Umbilical cord (tissue), 2 donors: ENCODE measurements at places on chromosomes 1 and 21. TPM values are rescaled to one million over a fixed set of nuclear protein-coding genes. Genes with fewer than 3 reads are reported as not detected.

DNA sequence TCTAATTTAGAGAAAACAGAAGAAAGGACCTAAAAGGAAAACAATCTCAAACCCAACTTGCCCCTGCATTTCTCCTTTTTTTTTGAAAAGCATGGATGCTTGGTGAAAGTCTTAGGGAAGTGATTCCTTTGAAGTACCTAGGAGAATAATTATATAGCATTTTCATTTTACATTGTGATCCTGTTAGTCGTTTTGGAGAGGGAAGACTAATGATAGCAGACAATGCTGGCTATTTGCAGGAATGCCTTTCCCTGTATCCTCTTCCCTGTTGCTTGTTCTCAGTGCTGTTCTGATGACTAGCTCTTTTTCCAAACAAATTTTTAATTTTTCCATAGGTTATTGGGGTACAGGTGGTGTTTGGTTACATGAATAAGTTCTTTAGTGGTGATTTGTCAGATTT, 53.9 kb downstream of the LAMC1 start:
- no peak for DNase-seq

MRPL55 gene
- total RNA-seq = 46.0 TPM

KRTAP19-3 gene
- not detected for total RNA-seq

CADM3 gene
- 16.1 TPM for total RNA-seq

- DNase-seq = no peak
These were observed 32.2 kb upstream of the IL20 start for GRCh38 chr1:206833106-206833680.

- no peak for DNase-seq
These were observed 43.2 kb downstream of the FMO4 start for GRCh38 chr1:171357179-171357578.

DNA sequence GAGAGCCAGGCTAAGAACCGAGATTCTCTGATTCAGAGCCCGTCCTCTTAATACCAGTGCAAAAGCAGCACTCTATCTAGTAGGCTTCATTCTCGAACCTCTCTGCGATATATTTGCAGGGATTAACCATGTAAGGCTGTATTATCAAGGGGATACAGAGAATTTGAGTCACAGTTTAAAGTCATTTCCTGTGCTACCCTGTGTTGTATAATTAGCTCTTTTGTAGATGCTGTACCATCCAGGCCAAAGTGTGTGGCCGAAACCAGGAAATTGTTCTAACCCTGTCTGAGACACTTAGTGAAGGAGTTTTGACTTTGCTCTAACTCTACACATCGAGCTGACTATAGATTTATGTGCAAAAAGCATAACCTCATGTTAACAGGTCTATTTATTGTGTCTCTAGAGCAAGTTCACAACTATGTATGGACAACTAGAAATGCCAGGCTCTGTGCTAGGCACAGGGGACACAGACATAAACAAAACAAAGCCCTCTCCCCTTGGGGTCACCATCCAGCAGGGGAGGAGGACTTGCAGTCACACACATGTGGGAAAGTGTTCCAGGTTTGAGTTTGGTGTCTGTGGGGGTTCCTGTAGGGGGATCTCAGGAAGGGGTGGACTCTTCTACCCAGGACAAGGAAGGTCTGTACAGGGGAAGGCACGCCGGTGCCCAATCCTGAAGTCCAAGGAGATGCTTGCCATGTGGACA, 182.2 kb downstream of the DHRS3 start:
- DNase-seq = peak; percentile 57

ST6GALNAC5 gene
- total RNA-seq = 166 TPM

CD247 gene
- 6.5 TPM for total RNA-seq

GRCh38 chr1:29125237-29125641, 1.5 kb upstream of the TMEM200B start:
- no peak for DNase-seq

EPHB2 gene
- 28.9 TPM for total RNA-seq

DNA sequence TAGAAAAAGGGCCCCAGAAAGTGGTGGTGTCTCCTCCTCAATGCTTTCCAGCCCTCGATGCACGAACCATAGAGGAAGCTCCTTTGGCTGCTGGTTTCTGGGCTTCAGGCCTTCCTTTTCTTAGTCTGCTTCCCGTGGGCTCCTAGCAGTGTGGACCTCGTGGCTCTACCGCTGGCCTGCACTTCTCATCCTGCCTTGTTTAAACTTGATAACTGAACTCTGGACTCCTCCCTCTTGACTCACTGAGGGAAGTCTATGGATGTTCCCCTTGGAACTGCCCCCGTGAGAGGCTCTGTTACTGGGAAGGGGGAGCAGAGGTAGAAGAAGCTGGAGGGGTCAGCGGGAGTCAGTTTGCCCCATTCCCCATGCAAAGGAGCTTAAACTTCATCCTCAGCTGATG, 75.3 kb upstream of the WDR26 start:
- DNase-seq = peak; percentile 17

DNA sequence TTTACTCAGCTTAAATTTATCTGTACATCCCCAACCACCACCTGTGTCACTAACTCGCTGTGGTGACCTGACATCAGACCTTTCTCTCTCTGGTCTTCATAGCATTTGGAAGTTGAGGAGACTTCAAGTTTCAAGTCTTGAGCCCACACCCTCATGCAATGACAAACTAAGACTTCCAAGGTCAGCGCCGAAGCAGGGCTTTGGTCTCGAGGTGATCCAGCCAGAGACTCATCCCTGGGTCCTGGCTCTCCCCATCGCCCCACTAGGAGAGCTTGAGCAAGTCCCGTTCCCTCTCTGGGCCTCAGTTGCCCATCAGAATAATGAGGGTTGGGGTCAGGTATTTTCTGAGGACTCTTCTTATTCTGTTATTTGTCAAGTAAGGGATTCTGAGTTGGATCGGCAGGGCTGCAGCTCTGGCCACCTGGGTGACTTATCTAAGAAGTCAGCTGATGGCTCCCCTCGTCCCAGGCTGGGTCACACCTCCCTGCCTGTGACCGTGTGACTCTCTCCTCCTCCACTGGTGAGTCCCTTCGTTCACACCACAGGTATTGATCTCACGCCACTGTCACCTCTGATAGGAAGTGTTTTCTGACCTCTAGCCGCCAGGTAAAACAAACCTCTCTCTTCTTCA, 143.7 kb upstream of the RUNX3 start:
- no peak for DNase-seq

DNA sequence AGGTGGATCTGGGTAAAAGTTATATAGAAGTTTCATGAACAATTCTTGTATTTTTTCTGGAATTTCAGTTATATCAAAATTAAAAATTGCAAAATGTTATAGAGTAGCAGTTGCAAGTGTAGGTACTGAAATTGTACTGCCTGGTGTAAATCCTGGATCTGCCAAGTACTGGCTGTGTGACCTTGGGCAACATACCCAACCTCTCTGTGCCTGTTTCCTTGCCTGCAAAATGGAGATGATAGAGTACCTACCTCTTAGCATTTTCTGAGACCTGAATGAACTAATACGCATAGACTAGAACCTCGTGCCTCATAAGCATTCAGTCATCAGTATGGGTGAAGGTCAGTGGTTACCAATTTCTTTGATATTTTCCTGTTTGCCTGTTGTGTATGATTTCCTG, 290.0 kb upstream of the KAZN start:
- no peak for DNase-seq

- no peak for DNase-seq
These were observed 49.5 kb downstream of the LYST start for GRCh38 chr1:235817101-235817728.

DNA sequence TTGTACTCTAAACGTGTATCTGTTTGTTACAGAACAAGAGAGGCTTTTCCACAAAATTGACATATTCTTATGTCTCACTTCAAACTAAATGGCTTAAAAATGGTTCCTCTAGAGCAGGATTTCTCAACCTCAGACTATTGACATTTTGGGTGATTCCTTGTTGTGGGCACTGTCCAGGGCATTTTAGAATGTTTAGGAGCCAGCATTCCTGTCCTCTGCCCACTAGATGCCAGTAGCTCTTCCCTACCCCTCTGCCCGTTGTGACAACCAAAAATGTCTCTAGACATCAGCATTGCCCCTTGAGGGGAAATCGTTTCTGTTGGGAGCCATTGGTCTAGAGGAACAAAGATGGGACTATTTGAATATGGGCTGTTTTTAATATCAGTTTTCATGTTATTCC, 17.3 kb downstream of the SMAP2 start:
- DNase-seq = no peak

GRCh38 chr1:216632980-216633379, 90.2 kb downstream of the ESRRG start:
- DNase-seq = peak; percentile 19

SPATA17 gene
- 20.9 TPM for total RNA-seq

ADIPOR1 gene
- 90.8 TPM for total RNA-seq

GRCh38 chr1:158454537-158454936, 7.1 kb upstream of the OR10K1 start:
- DNase-seq = no peak

SFPQ gene
- total RNA-seq = 201 TPM

DNA sequence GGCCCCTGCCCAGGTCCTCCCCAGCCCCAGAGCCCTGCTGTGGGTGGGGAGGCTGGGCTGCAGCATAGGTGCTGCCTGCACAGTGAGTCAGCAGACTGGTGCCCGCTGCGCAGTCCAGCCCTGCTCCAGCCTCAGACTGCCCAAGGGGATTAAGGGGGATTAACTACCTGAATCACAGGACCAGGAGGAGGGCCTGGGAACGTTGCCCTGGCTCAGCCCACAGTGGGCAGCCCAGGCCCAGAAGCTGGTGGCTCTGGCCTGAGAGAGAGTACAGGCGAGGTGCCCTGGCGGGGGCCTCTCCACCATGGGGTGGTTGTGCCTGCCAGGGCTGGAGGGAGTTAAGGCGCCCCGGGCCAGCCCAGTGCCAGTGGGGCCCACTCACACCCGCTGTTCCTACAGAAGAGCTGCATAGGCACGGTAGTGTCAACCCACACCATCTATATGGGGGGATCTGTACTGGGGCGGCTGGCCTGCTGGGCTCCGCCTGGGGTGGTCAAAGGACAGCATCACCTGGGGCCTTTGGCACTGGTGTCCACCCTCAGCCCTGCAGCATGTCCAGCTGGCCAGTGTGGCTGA, 2.3 kb downstream of the OBSCN start:
- peak; percentile 6 for DNase-seq

DNA sequence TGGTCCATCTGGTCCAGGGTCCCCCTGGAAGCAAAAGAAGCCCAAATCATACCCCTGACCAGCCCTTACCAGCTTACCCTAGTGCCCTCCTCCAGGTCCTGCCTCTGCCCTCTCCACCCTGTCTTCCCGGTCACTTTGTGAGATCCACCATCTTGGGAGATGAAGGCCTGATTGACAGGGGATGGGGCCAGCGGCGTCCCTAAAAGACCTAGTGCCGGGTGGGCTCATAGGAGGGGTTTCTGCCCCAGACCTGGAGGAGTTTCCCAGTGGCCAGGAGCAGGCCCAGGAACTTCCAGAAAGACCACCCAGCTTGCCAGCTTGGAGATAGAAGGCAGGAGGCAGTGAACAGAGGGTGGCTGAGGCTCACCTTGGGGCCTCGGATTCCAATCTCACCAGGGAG, 5.4 kb downstream of the COL9A2 start:
- DNase-seq = no peak

KRTAP6-2 gene
- not detected for total RNA-seq

DNA sequence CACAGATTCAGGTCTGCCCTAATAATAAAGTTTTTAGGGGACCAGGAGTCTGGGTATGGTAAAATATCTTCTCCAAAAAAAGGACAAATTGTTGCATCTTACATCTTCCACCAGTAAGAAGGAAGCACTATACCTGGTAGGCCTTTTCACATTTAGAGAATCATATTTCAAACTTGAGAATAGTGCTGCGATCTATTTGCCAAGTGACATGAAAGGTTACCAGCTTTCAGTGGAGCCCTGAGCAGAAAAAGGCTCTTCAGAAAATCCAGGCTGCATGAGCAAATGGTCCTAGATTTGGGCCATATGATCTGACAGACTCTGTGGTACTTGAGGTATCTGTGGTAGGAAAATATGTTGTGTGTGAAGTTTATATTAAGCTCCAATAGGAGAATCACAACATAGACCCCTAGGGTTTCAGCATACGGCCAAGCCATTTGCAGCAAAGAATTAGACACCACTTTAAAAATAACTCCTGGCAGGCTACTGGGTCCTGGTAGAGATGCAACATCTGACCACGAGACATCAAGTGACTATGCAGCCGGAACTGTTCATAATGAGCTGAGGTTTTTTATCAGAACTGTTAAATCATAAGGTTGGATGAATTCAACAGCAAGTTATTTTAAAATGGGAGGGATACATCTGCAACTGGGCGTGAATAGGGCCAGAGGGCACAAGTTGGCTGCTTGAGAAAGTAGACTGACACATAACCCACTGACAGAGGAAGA, 38.6 kb upstream of the CCDC190 start:
- DNase-seq = no peak

GSTM5 gene
- 12.0 TPM for total RNA-seq
